ENCODE measurements at places on chromosomes 2 and 18.

DNA sequence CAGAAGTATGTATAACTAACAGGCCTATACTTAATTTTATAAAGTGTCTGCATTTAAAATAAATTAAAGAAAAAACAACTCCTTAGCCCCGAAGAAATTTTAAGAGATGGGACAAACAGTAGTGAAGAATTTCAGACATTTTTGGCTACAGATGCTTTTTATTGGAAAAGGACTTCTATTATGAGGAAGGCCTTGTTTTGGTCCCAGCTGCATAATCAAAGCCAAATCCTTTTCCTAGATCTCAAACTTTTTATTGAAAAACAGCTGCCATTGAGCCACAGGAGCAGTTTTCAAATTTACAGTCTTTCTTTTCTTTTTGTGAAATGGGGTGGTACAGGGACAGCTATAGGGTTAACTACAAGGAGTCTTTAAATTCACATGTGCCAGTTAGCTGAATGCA is 51.3 kb upstream of the SETBP1 start:
- H3K36me3 ChIP-seq: no peaks in the 10 kb centered on the region
- H3K27me3 ChIP-seq: peaks cover 17% of the 10 kb centered on the region
- no peak overlapping the region for H3K27ac ChIP-seq
- no peak overlapping the region for H3K4me3 ChIP-seq
- DNase-seq: no peak

DNA sequence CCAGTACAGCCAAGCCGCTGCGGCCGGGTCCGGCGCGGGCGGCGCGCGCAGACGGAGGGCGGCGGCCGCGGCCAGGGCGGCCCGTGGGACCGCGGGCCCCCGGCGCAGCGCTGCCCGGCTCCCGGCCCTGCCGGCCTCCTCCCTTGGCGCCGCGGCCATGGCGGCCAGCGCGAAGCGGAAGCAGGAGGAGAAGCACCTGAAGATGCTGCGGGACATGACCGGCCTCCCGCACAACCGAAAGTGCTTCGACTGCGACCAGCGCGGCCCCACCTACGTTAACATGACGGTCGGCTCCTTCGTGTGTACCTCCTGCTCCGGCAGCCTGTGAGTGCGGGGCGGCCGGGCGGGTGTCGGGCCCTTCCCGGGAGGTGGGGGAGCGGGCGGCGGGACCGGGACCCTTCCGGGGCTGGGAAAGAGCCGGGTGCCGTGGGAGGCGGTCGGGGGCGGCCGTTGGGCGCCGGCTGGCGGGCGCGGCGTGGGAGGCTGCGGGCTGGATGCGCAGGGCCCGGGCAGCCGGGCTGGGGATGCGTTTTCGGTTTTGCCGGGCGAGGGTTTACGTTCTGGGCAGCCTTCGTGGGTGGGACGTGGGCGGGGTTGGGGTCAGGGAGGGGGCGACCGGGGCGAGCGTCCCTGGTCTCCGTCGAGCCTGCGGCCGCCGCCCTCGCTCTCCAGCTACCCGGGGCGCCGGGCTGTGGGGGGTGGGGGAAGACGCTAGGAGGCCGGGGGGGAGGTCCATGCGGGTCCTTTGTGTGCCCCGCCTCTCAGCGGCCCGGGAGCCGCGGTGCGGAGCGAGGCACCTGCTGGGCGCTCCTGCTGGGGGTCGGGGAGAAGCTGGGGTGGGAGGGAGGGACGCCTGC is 537 bp downstream of the AGFG1 start:
- H3K4me1 ChIP-seq: peaks cover 20% of the 10 kb centered on the region
- peak overlapping the region; percentile 89 for H3K4me3 ChIP-seq
- no peaks in the 10 kb centered on the region for H3K27me3 ChIP-seq
- no peaks in the 10 kb centered on the region for H3K36me3 ChIP-seq

- no peak for DNase-seq
- H3K27me3 ChIP-seq: no peaks in the 10 kb centered on the region
- no peaks in the 10 kb centered on the region for H3K4me1 ChIP-seq
- no peaks in the 10 kb centered on the region for H3K36me3 ChIP-seq
- H3K4me3 ChIP-seq: no peak overlapping the region
Observed at GRCh38 chr2:33652830-33653229, 53.7 kb upstream of the FAM98A start.

DNA sequence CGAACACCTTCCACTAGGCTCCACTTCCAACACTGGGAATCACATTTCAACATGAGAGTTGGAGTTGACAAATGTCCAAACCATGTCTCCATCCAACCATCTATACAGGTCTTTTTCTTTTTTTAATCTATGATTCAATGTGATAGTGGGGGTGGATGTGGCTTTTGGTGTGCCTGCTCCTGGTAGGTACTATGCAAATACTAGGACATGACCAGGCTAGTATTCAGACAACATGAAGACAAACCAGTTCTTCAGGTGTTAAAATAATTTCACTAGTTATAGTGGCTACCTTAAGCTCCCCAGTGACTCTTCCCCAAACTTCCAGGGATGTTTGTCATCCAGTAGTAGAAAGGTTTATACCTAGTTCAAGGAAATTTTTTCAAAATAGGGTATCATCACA is 387.5 kb downstream of the CDH2 start:
- no peak overlapping the region for H3K4me3 ChIP-seq
- H3K36me3 ChIP-seq: no peaks in the 10 kb centered on the region
- no peak for DNase-seq
- H3K27ac ChIP-seq: no peak overlapping the region
- peaks cover 41% of the 10 kb centered on the region for H3K4me1 ChIP-seq

GRCh38 chr2:232842689-232843088 is 27.4 kb upstream of the SNORC start:
- H3K4me3 ChIP-seq: no peak overlapping the region
- peaks cover 11% of the 10 kb centered on the region for H3K4me1 ChIP-seq
- no peaks in the 10 kb centered on the region for H3K27me3 ChIP-seq
- H3K36me3 ChIP-seq: peaks cover 34% of the 10 kb centered on the region

Measured in progenitor cell of endocrine pancreas (in vitro differentiated cells).